Right ventricle myocardium superior (tissue), 1 donor: ENCODE measurements at places on chromosomes 5 and 9.

DNA sequence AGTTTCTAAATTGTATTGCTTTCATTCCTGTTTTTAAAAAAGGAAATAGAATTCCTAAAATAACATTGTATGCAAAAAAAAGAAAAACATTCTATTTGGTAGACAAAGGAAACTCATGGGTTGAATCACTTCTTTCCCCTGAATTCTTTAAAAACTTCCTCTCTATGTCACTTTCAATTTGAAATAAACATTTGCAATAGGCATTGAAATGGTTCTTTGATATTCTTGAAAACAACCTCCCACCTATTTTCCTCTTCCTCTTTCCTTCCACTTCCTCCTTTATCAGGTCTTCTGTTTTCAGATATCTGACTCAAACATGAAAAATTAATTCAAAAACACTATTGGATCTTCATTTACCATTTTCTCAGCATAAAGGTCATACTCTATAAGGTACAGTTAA, 442.0 kb upstream of the MEF2C start:
- DNase-seq, result no peak

DNA sequence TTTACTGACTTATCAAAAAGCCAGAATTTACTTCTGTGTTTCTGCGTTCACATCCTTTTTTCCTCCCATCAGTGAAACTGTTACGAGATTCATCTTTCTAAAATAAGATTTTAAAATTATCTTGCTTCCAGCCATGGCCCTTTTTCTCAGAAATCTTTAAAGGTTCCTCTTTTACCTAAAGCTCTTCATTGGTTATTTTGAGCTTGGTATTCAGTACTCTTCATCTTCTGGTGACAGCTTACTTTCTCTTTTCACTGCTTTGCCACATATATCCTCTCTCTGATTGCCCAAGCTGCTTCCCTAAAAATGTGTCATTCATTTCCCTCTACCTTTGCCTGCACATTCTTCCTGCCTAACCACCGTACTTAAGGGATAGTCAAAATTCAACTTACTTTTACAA, 32.3 kb downstream of the TGFBR1 start:
- DNase-seq, result no peak

GRCh38 chr9:13971966-13972655, 341.8 kb downstream of the NFIB start:
- no peak for DNase-seq

GRCh38 chr5:9046756-9047481, 499.0 kb downstream of the SEMA5A start:
- DNase-seq, result no peak

DNA sequence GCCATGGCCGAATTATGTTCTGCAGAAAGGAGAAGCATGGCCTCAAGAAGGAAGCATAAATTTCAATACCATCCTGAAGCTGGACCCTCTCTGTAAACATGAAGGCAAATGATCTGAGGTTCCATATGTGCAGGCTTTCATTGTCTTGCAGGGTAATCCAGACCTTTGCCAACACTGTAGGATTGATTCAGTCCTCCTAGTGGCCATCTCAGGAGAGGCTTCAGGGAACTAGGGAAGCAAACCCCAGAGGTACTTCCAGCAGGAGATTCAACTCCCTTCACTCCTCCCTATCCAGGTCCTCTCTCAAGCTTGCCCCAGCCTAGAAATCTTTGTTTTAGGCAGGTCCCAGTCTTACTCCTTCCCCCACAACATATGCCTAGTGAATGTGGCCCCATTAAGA, 99.3 kb upstream of the HCN1 start:
- no peak for DNase-seq

GRCh38 chr5:81519217-81519905, 125.4 kb upstream of the ACOT12 start:
- no peak for DNase-seq

- DNase-seq, result no peak
Measured at GRCh38 chr5:132526974-132527564, 16.3 kb downstream of the IL5 start.

DNA sequence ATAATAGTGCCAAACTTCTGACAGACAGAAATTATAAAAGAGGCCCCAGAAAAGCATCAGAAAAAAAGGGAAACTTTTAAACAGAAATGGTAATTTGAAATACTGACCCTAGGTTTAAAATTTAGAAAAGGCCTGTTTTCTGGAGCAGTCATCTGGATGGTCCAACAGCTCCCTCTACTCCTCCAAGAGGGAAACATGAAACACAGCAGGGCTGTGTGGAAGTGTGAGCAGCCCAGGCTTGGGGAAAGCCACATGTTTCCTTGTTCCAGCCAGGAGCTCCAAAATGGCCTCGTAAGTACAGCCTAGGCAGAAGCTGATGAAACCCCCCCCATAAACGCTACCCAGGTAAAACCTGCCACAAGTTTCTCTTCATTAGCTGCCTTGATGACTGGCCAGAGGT, 499.3 kb upstream of the ADAMTS16 start:
- DNase-seq, result no peak
